ENCODE measurements at places on chromosomes 6 and 20.

GRCh38 chr6:168052291-168052891 is 26.6 kb downstream of the FRMD1 start:
- no peak for DNase-seq

- peak; percentile 39 for DNase-seq
Observed at GRCh38 chr20:51643390-51643789, 100.9 kb upstream of the NFATC2 start.

GRCh38 chr6:137051790-137052472 is 7.2 kb upstream of the IL20RA start:
- no peak for DNase-seq

DNA sequence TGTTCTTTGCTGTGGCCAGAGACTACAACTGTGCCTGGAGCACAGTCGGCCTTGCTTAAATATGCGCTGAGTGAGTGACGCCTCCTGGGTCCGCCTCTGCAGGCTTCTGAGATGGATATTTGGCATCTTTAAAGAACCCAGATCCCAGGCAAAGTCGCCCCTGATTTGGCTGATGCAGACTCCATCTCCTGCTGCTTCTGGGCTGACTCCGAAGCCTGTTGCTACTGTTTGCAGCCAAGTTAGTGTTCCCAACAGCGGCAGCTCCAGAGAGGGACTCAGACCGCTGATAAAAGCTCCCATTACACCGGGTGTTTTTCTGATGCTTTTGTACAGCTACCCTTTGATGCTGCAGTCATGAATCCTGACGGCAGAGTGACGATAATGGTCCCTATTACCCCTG is 83.0 kb upstream of the SULF2 start:
- no peak for DNase-seq

DNA sequence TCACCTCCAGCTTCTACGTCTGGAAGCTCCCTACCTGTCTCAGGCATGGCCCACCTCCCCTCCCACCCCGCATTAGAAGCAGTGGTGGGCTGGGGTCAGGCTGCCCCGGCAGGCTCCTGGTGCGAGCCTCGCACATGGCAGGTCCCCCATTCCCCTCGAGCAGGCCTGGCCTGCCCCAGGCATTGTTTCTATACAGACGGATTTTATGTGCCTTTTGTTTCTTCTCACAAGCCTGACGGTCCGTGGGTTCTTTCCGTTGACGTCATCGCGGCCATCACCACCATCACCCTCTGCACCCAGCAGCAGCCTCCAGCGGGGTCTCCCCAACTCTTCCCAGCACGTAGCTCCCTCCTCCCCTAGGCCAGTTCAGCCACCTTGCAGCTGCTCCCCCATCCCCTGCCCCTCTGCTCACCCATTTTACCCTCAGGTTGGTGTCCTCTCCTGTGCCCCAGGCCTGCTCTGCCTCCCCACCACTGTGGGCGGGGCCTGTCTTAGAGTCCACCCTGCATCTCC is 4.6 kb downstream of the CST7 start:
- DNase-seq = no peak

- peak; percentile 93 for DNase-seq
Observed at GRCh38 chr6:31763619-31763940, 1.1 kb downstream of the SAPCD1 start.

DNA sequence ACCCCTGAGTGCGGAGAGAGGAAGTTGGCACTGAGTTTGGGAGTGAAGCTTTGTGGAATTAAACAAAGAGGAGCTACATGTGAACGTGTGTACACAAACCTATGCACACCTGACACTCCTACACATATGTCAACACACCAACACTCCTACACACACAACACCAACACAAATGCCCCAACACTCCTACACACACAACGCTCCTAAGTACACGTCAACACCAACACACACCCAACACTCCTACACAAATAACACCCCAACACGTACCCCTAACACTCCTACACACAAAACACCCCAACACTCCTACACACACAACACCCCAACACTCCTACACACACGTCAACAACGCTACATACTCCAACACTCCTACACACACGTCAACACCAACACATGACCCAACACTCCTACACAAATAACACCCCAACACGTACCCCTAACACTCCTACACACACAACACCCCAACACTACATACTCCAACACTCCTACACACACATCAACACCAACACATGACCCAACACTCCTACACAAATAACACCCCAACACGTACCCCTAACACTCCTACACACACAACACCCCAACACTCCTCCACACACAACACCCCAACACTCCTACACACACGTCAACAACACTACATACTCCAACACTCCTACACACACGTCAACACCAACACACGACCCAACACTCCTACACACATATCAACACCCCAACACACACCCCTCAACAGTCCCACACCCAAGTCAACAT is 40.1 kb upstream of the ZBP1 start:
- DNase-seq = no peak

DNA sequence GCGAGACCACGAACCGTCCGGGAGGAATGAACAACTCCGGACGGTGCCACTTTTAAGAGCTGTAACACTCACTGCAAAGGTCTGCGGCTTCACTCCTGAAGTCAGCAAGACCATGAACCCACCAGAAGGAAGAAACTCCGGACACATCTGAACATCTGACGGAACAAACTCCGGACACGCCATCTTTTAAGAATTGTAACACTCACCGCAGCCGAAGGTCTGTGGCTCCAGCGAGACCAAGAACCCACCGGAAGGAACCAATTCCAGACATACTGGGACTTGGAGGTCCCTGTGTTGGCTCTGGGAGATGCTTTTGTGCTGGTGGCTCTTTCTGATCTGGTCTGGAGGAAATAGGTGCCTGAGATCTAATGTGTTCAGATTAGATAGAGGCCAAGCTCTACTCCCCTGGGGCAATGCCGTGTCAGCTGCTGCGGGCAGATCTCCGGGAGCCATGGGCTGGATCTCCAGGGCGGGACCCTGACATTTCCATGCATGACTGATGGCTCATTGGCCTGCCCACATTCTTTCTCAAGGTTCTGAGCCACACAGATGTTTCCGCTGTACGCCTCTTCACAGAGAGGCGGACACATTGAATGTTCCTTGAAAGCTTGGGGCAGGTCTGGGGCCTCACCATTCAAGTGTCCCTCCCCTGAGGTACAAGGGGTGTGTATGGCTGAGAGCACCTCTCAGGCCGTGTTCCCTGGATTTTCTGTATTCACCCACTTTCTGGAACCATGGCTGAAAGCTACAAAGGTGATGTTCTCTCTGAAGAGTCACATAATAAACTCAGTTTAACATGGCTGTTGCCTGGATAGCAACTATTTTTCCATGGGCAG is 29.3 kb downstream of the GMPR start:
- DNase-seq = no peak

GRCh38 chr20:37276494-37277252 is 12.8 kb upstream of the MANBAL start:
- DNase-seq = peak; percentile 86

DNA sequence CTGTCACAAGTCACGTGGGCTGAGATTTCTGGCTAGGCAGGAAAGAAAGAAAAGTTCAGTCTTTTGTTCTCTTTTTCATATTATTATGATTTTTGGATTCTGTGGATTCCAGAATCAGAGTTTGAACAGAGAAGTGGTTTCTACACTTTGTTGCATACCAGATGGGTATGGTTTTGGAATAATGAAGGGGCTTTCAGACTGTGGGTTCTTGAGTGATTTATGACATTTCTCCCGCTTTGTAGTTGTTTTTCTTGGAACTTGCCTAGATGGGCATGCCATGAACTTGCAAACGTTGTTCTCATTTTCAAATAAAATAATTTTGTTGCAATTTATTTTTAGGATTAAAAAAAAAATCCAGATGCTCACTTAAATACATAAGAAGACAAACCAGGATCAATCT is 34.4 kb downstream of the CBFA2T2 start:
- peak; percentile 37 for DNase-seq

GRCh38 chr6:33833599-33833998 is 29.8 kb upstream of the MLN start:
- DNase-seq = no peak

DNA sequence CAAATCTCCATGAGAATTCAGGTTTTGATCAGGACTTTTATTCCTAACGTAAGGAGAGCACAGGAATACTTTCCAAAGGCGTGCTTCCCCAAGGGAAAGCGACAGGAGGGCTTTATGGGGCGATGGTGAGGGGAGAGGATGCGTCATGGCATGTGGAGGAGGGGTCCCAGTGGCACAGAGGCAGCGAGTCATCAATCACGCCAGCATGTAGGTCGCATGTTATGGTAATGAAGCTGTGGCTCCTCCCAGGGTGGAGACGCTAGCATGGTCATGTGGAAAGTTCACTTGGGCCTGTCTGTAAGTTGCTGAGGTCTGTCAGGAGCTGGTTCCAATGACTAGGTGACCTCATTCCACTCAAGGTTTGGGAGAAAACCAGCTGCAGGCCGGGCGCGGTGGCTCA is 35.3 kb upstream of the PAX1 start:
- DNase-seq = no peak

- no peak for DNase-seq
Observed at GRCh38 chr20:25707695-25708094, 11.0 kb upstream of the ZNF337 start.

DNA sequence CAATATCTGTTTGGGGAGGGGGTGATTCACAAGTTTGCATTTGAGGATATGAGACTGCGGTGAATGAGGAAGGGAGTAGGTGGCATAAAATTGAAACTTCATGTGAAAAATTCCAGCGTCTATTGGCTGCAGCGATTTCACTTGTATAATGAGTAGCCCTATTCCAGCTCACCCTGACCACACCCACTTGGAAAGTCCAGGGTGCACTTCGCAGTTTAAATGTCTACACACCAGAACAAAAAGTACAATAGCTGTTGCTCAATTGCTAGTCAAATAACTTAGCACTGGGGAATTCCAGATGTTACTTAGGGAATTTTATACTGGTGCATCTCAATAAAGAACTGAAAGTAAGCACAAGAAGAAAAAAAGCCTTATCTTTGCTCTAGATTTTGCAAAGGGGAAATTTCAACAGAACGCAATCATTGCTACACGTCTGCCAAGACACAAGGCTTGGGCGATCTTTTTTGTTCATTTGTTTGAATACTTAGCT is 6.3 kb downstream of the TNFAIP3 start:
- DNase-seq = peak; percentile 89

DNA sequence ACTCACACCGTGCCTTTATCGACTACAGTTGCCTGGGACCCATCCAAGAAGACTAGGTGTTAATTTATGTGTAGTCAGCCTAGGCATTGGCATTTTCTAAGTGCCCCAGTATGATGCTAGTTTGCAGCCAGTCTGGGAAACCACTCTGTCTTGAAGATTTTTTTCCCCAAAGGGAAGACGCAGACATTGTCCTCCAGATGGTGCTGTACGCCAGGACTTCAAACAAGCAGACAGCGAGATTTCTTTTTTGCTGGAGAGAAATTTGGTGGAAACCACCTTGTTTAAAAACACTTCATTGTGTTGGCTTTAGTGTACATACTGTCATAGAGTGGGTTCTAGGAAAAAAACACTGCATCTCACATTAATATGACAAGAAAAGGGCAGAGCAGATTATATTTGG is 30.0 kb downstream of the ALDH5A1 start:
- peak; percentile 12 for DNase-seq

DNA sequence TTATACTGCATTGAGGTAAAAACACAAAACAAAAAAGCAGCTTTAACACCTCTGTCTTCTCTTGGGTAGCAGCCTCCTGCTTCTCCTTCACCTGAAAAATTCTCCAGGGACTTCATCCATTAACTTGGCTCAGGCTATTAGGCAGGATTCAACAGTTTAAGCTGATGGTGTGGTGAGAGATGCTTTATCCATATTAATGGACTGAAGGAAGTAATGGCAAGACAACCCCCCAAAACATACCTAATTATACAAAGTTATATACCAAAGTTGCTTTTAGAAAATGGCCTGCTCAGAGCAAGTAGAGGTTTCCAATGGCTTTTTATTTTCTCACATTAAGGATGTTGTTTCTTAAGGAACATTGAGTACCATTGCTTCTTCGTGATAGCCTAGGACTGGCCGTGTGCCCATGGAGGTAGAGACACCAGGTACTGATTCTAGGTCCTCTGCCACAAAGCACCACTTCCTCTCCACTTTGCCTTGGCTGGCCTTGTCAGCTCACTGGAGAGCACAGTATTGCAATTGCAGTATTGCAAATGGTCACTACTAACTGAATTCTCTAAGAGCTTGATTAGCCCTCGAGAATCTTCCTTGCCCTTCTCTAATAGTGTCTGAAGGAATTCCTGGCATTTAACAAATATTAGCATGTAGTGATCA is 7.3 kb downstream of the EDN1 start:
- DNase-seq = peak; percentile 70

DNA sequence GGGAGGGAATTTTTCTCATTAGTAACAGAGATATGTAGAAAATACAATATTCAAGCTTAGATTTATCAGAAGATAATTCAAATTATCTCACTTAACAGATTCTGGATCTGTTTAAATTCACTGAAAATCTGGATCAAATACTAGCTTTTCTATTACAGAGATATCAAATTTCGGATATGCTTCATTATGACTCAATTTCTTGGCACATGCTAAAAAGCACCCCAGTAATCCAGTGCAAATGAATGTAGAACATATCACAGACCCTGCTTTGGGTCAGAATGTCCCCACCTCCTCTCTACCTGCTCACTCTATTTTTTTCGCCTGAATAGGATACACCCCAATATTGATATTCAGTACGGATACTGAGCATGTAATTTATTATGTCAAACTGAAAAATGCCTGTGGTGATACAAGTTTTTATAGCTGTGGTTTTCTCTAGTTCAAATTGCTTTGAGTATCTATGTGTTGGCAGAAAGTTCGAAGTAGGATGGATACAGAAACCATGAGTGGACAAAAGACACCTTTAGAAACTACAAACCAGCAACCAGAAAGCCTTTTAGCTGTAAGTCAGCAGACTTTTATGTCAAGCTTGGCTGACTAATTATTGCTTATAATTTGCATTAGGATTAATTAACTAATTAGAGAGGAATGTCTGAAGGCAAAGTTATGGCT is 290.0 kb downstream of the TFAP2B start:
- DNase-seq = no peak

DNA sequence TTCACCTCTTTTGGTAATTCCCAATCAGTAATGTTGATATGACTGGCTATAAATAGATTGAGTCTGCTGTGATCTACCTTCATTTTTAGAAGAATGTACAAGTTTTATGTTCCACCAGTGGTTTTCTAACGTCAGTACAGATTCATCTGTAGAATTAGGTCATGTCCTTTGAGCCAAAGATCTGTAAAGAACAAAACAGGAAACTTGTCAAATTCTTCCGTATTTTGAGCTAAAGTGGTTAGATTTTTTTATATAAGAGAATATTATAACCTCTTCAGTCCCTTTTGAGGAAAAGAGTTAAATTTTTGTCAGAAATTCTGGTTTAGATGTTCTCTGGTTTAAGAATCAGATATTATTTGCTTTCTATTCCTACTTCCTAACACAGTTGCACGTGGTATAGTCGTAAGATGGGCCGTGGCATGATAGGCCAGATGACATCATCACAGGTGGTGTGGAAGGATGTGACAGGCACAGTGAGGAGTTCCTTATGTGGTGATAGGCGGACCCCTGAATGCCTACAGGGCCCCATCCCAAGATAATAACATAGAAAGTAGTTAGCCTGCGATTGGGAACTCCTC is 62.3 kb downstream of the SNX9 start:
- DNase-seq = peak; percentile 63

GRCh38 chr6:77019081-77019480 is 444.2 kb downstream of the HTR1B start:
- no peak for DNase-seq

- DNase-seq = no peak
Observed at GRCh38 chr6:66985816-66986215, 1278.8 kb upstream of the EYS start.
